ENCODE measurements at places on chromosomes 1 and 21.

- no peak for DNase-seq
Observed at GRCh38 chr1:207427832-207428585, 26.1 kb upstream of the CR2 start.

GRCh38 chr1:27763358-27763757, 9.7 kb upstream of the STX12 start:
- DNase-seq, result no peak

DNA sequence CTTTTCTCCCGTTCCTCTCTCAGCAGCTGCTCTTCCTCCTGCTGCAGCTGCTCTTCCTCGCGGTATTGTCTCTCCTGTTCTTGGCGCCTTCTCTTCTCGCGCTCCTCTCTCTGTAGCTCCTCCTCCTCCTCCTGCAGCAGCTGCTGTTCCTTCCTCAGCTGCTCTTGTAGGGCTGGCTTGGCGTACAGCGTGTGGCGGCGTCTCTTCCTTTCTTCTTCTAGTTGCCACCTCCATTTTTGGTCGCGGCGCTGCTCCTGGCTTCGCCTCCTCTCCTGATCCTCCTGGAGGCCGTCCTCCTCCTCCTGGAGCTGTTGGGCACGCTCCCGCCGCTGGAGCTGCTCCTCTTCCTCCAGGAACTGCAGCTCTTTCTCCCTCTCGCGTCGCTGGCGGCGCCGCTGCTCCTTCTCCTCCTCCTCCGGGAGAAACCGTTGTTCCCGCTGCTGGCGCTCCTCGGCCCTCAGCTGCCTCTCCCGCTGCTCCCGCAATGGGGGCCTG, 4.8 kb downstream of the TCHH start:
- peak; percentile 52 for DNase-seq

- DNase-seq, result no peak
Observed at GRCh38 chr1:54096877-54097240, 43.5 kb downstream of the TCEANC2 start.

GRCh38 chr1:18434041-18434440, 46.7 kb upstream of the KLHDC7A start:
- no peak for DNase-seq

- DNase-seq, result no peak
Observed at GRCh38 chr1:168636200-168636599, 59.8 kb downstream of the XCL1 start.

GRCh38 chr1:160548960-160549664, 26.1 kb upstream of the SLAMF6 start:
- DNase-seq, result no peak

DNA sequence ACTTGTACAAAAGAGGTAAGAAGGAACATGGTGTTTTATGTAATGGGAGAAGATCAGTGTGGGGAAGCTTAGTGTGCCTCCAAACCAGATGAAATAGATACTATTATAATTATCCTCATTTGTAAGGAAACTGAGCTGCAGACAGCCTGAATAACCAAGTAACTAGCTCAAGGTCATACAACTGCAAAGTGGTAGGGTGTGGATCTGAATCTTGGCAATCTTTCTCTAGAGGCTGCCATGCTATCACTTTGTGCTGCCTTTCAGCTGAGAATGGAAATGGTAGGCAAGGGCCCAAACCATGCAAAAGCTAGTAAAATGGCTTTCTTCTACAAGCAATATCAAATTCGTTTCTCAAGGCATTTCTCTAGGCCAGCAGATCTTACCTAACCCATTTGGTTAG, 51.0 kb downstream of the DUSP10 start:
- DNase-seq, result no peak

GRCh38 chr1:152954436-152954835, 7.4 kb downstream of the SPRR5 start:
- no peak for DNase-seq

GRCh38 chr1:4395158-4395557, 259.3 kb upstream of the AJAP1 start:
- DNase-seq, result peak; percentile 83

DNA sequence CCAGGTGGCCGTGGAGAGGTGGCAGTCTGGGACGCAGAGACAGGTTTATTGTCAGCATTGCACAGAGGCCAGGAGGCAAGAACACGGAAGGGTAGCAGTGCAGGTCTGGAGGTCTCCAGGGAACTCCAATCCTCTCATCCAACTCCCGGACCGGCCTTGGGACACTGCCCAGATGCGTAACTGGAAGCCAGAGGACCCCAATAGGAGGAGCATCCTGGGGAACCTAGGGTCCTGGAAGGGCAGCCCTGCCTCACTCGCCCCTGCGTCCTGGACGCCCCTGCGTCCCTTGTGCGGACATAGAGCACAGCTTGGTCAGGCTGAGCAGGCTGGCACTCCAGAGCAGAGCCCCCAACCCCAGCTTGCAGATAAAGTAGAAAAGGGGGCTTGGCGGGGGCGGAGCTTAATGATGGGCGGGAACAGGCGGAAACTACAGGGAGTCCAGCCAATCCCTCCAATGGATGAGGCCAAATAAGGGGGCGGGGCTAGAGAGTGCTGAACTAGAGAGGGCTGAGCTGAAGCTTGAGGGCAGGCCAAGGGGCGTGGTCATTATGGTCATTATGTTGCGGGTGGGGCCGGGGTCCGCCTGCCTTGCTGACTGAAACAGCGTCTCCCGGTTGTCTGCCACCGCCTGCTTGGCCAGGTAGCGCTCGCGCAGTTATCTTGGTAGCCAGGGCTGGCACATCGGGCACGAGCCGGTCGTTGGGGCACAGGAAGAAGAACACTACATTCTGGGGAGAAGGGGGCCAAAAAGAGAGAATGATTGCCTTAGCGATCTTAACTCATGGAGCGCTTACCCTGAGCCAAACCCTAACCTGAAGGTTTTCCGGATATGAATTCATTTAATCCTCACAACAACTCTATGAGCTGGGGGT, 3.7 kb upstream of the ARHGEF19 start:
- peak; percentile 71 for DNase-seq

- no peak for DNase-seq
Observed at GRCh38 chr1:187876775-187877174, 1048.0 kb downstream of the PLA2G4A start.

Data from fibroblast of skin of back (primary cell).